ENCODE measurements at places on chromosomes 1 and 21. TPM values are rescaled to one million over a fixed set of nuclear protein-coding genes. Genes with fewer than 3 reads are reported as not detected.
A peak's percentile ranks its signal among the peaks of the same experiment; 100 is the strongest.

The C8B gene
- total RNA-seq: not detected

The AIRE gene
- 0.12 TPM for total RNA-seq

The CGN gene
- total RNA-seq: 38.8 TPM

The HEYL gene
- 0.42 TPM for total RNA-seq

The OR10J1 gene
- not detected for total RNA-seq

The RGS5 gene
- total RNA-seq: 59.0 TPM

GRCh38 chr1:63721531-63722189, 52.2 kb upstream of the ROR1 start:
- no peak for DNase-seq

DNA sequence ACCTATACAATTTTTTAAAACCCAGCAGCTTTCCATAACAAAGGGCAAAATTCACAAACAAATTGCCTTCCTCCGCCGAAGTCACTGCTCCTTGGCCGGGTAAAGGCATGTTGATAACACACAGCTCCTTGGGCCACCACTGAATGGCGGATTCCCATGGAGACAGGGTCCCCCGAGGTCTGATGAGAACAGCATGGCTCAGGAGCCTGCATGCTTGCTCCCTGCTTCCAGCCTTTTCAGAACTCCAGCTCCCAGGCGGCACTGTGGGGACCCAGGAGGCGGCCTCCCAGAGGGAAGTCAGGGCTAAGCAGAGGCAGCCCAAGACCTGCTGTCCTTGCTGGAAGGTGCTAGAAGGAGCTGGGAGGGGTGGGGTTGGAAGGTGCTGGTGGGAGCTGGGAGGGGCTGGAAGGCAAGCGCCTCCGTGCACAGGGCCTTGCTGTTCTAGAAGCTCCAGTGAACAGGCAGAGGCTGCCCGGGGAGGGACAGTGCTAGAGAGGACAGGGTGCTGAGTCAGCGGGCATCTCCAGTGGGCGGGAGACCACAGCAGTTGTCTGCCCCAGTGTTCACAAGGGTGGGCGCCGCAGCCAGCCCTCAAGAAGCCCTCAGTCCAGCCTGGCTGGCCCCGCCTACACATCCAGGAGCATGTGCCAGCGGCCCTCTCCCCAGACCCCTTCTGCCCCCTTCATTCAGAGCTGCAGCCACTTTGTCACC, 35.1 kb downstream of the PRDM16 start:
- no peak for DNase-seq

GRCh38 chr1:101043776-101044175, 18.2 kb upstream of the DPH5 start:
- no peak for DNase-seq

- DNase-seq: no peak
Observed at GRCh38 chr1:154411525-154411924, 6.4 kb downstream of the IL6R start.

- DNase-seq: no peak
Observed at GRCh38 chr1:111973150-111973790, 16.2 kb downstream of the KCND3 start.

DNA sequence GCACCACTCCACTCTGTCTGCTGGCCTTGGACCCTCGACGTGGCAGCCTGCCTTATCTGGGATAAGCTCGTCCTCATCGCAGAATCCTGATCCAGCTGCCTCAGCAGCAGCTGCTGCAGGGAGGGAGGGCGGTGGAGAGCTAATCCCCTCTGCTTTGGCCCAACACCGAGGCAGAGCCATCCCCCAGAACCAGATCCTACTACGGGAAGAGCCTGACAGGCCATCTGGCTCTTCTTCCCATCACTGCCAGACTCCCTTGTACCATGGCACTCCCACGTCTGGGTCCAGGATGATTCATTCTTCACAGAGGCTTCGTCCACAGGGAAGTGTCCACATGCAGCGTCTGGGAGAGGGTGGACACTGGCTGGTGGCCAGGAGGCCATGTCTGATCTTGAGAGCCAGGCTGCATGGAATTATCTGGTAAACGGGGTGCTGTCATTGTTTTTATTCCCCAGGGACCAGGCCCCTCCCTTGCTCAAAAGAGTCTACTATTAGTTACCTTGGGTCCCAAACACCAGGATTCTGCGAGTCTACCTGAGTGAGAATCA, 14.6 kb upstream of the PKP1 start:
- peak; percentile 44 for DNase-seq

GRCh38 chr21:26055010-26055409, 115.6 kb downstream of the APP start:
- no peak for DNase-seq

GRCh38 chr1:15321601-15322000, 74.6 kb downstream of the FHAD1 start:
- DNase-seq: no peak

DNA sequence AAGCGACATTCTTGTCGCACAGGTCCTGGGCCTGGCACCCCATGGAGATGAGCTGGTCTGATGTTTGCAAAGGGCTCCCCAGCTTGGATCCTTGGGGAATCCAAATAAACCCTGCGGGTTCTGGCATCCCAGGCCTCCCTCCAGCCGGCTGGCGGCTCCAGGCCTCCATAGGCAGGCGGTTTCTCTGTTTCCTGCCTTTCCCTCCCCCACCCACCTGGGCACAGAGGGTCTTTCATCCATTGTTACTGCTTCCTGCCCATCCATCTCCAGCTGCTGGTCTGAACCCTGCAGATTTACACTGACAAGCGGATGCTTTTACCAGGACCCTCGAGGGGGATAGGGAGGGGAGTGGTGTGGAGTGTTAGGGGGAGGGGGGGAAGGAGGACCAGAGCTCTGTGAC, 39.1 kb upstream of the ID3 start:
- DNase-seq: no peak

DNA sequence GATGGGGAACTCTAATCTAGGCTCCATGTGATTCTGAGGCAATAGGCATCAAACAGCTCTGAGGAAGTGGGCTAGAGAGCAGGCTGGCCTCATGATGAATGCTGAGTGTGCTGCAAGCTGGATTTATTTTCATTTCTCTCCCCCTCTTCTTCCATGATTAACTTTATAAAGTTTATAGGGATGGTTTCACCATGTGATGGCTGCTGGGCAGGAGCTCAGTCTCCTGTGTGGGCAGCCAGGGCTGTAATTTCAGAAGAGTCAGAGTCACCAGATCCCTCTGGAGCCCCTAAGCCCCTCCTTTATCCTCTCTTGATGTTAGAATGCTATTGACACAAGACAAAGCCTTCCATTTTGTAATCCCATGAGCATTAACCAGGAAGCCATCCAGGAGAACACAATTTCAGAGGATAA, 143.6 kb downstream of the CNIH3 start:
- DNase-seq: no peak

GRCh38 chr1:111586112-111586511, 33.5 kb upstream of the RAP1A start:
- DNase-seq: no peak

DNA sequence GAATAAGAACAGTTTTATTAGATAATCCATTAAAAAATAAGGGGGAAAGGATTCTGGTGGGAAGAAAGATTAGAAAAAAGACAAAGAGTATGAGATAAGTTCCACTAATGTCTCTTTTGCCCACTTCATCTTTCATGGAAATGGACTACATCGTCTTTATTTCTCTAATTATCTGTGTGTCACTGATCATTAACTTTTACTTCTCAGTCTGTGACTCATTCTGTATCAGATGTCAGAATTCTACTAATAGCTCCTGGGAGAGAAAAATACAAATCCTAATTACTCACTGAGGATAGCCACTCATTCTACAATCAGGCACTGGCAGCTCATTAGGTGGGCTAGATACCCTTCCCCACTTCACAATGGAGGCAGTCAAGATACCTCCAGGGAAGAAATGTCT, 41.7 kb downstream of the ILDR2 start:
- no peak for DNase-seq

DNA sequence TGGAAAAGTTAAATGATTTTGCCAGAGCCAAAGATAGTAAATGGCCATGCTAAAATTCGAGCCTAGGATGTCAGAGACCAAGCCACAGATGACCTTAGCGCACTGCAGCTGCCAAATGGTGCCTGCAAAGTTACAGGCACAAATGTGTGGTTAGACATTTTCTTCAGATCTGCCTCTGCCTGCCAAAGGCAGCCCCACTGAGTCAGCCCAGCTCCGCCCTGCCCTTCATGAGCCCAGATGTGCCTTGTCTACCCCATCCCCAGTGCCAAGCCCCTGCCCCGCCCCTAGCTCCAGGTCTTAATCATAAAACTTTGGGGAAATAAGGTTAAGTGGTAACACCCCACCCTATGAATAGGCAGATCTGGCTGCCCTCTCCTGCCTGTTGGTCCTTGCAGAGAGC, 105.9 kb downstream of the DTL start:
- DNase-seq: peak; percentile 45
